ENCODE measurements at places on chromosomes 4 and X.

DNA sequence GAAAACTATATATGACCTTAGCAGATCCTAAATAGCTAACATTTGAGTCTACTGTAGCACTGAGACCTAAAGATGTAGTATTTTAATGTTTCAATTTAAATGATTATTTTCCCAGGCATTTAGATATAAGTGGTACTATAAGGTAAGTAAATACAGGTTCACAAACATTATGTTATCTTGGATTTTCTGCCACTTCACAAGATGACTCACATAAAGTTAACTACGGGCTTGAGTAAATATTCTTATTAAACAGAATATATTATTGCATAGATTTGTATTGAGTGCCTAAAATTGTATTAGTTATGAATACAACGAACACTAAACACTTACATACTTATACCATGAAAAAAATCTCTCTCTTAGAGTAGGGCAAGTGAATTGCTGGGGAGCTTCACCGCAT, 34.2 kb upstream of the VCX3B start:
- no peak for DNase-seq

DNA sequence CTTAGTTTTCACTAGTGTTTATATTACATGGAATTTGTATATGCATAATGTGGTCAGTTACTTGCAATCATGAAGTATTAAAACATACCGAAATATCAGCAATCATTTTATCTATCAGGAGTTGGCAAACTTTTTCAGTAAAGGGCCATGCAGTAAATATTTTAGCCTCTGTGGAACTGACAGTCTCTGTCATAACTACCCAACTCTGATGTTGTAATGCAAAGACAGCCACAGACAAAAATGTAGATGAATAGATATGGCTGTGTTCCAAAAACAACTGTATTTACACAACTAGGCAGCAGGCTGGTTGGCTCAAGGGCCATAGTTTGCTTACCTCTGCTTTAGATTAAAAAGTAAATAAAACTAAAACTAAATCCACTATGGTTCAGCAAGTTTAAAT, 200.2 kb downstream of the HS3ST1 start:
- no peak for DNase-seq

GRCh38 chr4:153022241-153022715, 86.2 kb downstream of the FHDC1 start:
- no peak for DNase-seq

- DNase-seq, result no peak
Measured at GRCh38 chrX:125210146-125210545, 109.5 kb upstream of the TEX13C start.

GRCh38 chrX:72102126-72102525, 29.6 kb downstream of the RTL5 start:
- DNase-seq, result no peak

- DNase-seq, result no peak
Measured at GRCh38 chr4:3374667-3375066, 67.1 kb upstream of the HGFAC start.

DNA sequence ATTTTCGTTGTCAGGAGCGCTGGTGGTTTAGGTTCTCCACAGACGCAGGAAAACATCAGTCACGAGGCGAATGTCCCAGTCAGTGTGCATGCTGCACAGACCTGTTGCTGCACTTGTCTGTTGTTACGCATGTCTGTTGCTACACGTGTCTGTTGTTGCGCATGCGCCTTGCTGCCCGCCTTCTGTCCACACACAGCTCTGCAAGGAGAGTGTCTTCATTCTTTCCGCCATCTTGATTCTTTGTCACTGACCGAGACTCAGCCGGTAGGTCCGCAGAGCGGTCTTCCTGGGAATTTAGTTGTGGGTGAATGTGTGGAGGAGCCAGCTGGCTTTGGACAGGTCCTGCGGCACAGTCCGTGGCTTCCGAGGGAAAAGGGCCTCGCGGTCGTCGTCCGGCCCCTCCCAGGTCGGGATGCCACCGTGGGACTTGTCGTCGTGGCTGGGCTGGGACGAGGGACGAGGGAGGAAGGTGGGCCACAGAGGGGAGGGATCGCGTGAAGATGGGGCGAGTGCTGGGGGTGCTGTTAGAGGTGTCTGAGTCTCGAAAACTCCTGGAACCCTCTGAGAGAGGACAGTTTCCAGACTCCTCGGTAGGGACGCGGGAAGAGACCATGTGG, at the start of gene PAGE2B:
Gene PAGE2B (plus strand): TSS at position 180 of the 617 bp plus-strand sequence. CDS start 1,012 bp downstream, outside the sequence.
- DNase-seq, result no peak

GRCh38 chr4:175791221-175791620, 20.8 kb downstream of the GPM6A start:
- DNase-seq, result no peak

- DNase-seq, result no peak
Measured at GRCh38 chrX:100830143-100830542, 10.0 kb downstream of the CSTF2 start.

DNA sequence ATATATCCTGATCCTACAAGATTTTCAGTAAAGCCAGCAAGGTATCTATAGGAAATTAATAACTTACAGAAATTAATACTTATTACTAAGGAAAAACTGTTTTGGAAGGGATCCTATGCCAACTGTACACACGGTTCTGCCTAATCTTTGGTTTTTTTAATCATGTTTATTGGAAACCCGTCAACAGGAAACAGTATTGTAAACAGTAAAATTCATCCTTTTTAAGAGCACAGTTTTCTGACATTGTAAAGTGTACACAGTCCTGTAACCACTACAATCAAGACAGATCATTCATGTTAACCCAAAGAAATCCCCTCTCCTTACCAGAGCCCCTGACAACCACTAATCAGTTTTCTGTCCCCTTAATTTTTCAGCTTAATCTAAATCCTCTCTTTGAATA, 9.9 kb downstream of the ABCG2 start:
- no peak for DNase-seq

DNA sequence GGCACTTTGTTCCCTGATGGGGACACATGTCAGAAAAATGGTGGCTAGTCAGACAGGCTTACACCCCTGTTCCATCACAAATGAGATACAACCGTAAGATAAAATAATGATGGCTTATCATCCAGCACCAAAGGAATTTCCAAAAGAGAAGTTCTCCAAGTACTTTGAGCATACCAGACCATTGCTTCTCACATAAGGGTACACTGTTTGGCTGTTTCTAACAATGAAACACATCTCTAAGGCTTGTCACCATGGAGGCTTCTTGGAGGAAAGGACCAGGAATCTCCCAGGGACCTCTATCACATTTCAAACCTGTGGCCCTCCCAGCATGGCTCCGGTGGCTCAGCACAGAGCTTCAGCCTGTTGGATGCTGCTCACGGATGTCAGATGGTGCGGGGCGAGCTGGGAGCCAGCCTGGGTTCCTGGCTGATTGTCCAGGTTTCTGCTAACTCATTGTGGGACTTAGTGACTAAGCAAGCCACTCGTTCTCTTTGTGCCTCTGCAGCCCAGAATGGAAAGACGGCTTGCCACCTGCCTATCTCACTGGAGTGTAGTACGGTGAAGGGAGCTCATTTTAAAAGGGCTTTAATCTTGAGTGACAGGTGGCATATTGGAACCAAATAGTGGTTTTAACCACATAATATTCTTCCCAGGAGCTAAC, 54.5 kb downstream of the FHDC1 start:
- no peak for DNase-seq

- no peak for DNase-seq
Measured at GRCh38 chr4:144809056-144809640, 163.2 kb downstream of the HHIP start.

GRCh38 chr4:101649790-101650515, 140.6 kb upstream of the BANK1 start:
- DNase-seq, result no peak

- DNase-seq, result no peak
Measured at GRCh38 chr4:38920186-38920585, 52.6 kb downstream of the FAM114A1 start.

- no peak for DNase-seq
Measured at GRCh38 chr4:6586715-6587325, 11.8 kb downstream of the MAN2B2 start.

All from CD4-positive, alpha-beta T cell (primary cell).